RWPE1 (cell line): ENCODE measurements at places on chromosomes 5 and 9.
A peak's percentile ranks its signal among the peaks of the same experiment; 100 is the strongest.

DNA sequence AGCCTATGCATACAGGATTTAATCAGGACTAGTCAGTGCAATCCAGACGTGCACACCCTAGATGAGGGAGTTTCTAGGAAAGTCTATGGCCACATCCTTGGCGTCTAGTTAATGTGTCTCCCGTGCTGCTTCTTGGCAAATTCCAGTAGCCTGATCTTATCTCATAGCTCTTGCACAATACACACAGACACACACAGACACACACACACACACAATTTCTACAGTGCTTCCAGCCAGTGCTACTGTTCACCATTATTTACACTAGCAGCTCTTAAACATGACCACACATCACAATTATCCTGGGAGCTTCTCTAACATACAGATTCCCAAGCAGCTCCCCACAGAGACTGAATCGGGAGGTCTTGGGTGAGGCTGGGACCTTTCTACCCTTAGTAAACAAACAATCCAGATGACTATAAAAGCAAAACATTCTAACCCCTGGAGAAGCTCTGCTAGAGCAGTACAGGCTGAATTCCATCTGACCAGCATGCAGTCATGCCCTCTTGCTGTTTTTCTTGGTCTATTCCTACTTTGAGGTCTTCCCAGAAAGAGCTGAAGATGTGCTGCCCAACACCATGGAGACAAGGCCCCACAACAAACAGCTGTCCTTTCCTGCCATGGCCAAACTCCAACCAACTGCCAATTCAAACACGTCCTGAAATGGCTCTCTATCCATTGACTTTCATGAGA, 236.6 kb downstream of the DEPDC1B start:
- no peak for DNase-seq

DNA sequence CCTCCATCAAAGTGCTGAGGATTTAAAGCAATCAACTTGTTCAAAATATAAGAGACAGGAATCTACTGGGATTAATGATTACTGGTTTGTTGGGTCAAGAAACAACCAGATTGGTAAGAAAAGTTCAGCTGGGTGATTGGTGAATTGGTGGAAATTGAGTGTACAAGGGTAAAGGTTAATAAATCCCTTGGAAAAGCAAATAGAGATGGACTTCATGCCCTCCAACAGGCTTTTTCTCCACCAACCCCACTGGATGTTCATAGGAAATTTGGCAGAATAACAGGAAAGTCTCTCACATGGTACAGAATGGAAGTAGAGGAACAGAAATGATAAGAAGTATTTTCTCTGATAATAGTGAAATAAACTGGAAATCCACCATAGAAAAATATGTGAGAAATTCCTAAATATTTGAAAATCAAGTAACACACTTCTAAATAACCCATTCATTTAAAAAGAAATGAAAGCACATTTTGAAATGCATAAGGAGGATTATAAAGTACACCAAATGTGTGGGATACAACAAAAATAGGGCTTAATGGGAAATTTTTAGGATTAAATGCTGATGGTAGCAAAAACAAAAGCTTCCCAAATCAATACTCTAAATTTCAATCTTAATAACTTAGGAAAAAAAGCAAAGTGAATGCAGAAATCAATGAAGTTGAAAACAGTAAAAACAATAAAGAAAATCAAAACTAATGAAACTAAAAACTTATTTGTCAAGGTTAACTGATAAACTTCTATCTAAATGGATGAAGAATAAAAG, 426.2 kb downstream of the HTR1A start:
- no peak for DNase-seq

DNA sequence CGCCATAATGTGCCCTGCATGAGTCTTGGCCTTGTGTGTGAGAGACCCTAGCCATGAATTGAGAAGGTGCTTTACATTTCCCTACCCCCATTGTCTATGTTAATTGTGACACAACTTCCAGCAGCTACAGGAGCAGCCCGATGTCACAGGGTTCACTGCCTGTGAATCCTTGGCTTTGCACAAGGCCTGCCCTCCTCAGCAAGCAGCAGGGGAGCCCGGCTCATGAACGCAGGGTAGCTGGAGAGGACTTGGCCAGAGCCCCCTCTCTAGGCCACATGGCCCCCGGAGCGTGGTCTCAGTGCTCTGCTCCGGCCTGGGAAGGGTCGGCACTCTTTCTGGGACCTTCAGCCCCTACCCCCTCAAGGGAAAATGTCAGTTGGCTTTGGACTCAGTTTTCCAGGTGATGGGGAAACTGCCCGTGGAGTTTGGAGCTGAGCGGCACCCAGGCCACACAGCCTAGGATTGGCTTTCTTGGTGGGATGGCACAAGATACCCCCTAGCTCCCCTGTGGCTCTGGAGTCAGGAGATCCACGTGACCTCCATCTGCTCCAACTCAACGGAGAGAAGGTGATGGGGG, 160.8 kb downstream of the DAB2IP start:
- DNase-seq = no peak

DNA sequence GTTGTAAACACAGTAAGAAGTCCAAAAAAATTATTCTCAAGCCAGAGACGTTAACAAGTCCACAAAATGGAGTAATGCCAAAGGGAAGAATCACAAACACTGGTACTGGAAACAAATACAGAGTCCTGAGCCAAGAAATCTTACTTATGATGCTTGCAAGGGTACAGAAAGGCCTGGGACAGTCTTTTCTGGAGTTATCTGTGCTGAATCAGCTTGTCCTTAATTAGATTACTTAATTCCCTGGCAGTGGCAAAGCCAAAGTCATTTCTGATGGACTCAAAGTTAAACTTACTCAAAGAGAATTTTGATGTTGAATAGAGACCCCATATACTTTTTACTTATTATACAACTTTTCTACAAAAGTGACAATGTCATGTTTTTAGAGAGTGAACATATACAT, 610.5 kb upstream of the ITGA1 start:
- no peak for DNase-seq

- DNase-seq = peak; percentile 12
These were observed 387.3 kb downstream of the NR2F1-AS1 start for GRCh38 chr5:93193431-93194347.

DNA sequence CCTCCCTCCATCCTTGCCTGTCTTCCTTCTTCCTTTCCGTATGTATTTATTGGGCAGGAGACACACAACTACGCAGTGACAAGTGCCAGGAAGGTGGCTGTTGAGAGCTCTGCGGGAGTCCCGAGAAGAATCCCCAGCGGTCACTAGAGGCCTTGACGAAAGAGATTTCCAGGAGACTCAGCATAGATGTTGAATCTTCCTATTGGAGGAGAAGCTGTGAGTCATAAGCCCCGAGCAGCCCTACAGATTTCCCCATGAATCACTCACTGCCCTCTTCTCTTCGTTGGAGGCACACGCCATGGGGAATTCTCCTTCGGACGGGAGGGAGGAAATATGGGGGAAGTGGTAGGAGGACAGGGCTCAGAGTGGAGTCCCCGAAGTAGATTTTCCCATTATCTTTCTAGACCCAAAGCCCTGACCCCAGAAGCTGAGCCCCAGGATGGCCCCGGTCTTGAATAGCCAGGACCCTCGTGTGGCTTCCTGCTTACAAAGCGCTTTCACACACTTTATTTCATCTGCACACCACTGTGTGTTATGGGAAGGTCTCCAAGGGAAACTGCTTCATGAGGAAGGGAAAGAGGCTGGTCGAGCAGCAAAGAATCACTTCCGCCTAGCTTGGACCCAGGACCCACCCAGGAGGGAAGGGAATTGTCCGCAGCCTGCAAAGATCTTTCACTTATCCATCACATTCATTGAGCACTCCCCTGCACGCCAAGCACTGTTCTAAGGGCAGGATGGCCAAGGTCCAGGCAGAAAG, 12.7 kb downstream of the DUSP1 start:
- peak; percentile 90 for DNase-seq

- DNase-seq = no peak
These were observed 29.8 kb upstream of the SMC5 start for GRCh38 chr9:70229026-70229425.

- no peak for DNase-seq
These were observed 44.6 kb upstream of the PIK3R1 start for GRCh38 chr5:68170826-68171558.

GRCh38 chr5:133363807-133364587, 248.3 kb downstream of the FSTL4 start:
- DNase-seq = no peak

DNA sequence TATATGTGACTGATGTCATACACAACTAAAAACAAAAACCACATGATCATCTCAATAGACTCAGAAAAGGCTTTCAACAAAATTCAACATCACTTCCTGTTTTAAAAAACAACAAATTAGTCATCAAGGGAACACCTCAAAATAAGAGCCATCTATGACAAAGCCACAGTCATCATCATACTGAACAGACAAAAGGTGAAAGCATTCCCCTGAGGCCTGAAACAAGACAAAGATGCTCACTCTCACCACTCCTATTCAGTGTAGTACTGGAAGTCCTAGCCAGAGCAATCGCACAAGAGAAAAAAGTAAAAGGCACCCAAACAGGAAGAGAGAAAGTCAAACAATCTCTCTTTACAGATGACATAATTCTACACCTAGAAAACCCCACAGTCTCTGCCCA, 893.5 kb upstream of the EDIL3 start:
- no peak for DNase-seq
